Hypothalamus (tissue), 51 donors: ENCODE measurements at places on chromosomes 12 and 14.

DNA sequence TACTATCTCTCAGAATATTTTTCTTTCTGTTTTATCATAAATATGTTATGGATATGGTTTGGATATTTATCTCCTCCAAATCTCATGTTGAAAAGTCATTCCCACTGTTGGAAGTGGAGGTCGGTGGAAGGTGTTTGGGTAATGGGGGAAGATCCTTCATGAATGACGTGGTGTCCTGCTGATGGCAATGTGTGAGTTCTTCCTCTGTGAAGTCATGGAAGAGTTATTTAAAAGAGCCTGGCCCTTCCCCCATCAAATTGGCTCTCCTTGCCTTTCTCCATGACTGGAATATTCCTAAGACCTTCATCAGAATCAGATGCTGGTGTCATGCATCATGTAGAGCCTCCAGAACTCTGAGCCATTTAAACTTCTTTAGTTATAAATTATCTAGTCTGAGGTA is 1291.6 kb downstream of the FSCB start:
- DNase-seq = no peak

DNA sequence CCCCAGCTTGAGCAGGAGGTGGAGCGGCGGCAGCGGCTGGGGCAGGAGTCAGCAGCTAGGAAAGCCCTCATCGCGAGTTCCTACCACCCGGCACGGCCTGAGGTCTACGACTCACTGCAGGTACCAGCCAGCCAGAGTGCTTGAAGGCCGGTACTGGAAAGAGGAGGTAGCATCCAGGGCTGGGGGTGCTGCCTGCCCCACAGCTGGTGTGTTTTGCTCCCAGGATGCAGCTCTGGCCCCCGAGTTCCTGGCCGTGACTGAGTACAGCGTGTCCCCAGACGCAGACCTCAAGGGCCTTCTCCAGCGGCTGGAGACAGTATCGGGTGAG is 1.6 kb downstream of the OGFOD2 start:
- no peak for DNase-seq

DNA sequence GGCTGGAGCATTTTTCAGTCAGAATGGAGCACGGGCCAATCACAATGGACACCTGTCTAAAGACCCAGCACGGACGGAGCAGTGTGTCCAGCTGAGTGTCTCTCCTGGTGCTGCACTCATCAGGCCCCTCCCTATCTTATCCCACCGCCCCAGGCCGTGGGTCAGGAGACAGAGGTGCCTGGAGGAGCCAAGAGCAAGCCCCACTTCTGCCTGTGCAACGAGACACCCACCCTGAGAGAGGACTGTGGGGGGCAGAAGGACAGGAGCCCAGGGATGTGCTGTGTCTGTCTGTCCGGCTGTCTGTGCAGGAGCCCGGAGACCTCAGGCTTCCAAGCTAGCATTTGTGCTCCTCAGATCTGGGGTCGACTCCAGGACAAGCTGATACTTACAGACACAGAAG is 69.6 kb upstream of the SFSWAP start:
- no peak for DNase-seq

DNA sequence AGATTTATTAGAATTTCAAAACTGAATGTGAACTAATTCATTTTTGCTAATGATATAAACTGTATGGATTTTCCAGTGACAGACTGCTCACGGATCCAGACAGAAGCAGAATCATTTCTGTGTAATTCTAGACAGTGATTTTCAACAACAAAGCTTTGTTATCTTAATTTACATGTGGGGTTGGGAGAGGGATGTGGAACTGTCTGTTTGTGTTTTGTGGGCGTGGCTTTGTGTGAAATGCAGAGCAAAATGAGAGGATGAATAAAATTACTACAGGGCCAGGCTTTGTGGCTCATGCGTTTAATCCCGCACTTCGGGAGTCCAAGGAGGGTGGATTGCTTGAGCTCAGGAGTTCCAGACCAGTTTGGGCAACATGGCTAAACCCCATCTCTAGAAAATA is 834.7 kb downstream of the GALC start:
- no peak for DNase-seq

- peak; percentile 31 for DNase-seq
Measured at GRCh38 chr12:459430-460258, at the start of gene B4GALNT3. Gene B4GALNT3 (plus strand): TSS chr12:459939. CDS start chr12:460377, 438 bp downstream.

DNA sequence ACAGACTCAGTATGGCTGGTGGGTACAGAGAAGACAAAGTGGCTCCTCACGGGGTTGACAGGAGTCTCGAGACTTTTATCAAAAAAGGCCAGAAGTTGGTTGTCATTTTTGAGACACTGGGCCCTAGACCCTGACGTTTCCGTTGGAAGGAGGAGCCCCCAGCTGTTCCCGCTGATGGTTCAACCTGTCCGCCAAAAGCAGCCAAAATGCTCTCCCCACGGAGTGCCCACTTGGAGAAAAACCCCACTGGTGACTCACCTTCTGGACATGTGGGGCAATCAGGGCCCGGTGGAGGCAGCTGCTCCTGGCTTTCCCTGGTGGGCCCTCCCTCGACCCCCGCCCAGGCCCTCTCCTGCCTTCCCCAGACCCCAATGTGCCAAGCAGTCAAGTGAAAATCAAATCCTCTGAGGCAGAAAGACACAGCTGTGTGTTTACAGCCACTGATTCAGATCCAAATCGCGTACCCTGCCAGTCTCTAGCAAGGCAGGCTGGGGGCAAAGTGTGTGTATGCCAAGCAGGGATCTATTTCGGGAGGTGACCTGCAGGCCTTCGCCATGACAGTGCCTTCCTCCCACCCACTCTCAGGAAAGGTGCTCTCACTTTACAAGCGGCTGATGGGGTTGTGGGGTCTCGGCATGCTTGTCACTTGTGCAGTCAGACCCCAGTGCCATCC is 347.4 kb downstream of the DPF3 start:
- no peak for DNase-seq

DNA sequence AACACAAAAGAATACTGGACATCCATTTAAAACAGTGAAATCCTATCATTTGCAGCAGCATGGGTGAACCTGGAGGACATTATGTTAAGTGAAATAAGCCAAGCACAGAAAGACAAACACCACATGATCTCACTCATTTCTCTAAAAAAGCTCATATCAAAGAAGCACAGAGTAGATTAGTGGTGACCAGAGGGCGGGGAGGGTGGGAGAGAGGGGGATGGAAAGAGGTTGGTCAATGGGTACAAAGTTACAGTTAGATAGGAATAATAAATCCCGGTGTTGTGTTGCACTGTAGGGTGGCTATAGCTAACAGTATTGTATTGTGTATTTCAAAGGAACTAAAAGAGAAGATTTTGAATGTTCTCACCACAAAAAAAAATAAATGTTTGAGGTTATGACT is 52.4 kb downstream of the DUSP6 start:
- DNase-seq = no peak

DNA sequence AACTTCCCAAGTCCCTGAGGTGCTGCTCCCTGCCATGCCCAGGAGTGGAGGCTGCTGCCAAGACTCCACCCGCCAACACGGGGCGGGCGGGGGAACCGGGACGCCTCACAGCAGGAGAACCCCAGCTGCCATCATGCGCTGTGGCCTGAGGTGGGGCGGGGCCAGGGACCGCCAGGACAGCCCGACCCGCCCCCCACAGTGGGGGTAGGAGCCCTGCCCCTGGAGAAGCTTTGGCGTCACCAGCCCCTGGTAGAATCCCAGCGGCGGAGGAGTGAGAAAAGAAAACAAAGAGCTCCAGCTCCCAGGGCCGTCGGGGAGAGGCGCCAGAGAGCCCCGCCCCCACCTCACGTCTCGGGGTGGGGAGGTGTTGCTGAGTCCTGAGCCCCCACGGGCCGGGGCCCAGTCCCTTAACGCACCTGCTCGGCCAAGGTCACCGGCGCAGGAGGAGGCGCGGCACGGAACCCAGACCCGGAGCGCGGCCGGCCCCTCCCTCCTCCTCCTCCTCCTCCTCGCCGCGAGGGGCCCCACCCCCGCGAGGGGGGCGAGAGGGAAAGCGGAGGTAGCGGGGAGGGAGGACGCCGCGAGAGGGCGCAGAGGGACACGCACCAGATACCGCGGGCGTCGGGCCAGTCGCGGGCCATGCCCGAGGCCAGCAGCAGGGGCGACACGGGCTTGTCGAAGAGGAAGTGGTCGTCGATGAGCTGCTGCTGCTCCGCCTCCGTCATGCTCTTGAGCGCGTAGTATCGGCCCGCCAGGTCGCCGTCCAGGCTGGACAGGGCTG is 1.8 kb downstream of the CKB start:
- DNase-seq = no peak

- no peak for DNase-seq
Measured at GRCh38 chr12:69921831-69922230, 96.8 kb downstream of the MYRFL start.

GRCh38 chr12:19288603-19289244 is 150.6 kb upstream of the AEBP2 start:
- DNase-seq = no peak

GRCh38 chr14:97221572-97222285 is 424.5 kb downstream of the VRK1 start:
- no peak for DNase-seq

DNA sequence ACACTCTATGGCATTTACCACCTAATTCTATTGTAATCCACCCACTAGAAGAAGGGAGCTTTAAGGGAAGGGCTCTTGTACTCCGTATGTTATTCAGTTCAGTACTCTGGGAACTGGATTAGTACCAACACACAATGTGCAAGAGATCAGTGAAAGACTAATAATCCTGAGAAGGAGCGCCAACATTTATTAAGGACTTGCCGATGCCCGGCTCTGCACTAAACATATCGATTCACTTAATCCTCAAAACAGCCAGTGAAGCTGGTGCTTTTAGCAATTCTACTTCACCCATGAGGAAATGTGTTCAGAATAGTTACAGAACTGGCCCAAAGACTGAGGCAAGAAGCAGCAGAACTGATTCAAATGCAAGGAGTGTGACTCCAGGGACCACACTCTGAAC is 80.9 kb downstream of the RPS6KA5 start:
- no peak for DNase-seq

DNA sequence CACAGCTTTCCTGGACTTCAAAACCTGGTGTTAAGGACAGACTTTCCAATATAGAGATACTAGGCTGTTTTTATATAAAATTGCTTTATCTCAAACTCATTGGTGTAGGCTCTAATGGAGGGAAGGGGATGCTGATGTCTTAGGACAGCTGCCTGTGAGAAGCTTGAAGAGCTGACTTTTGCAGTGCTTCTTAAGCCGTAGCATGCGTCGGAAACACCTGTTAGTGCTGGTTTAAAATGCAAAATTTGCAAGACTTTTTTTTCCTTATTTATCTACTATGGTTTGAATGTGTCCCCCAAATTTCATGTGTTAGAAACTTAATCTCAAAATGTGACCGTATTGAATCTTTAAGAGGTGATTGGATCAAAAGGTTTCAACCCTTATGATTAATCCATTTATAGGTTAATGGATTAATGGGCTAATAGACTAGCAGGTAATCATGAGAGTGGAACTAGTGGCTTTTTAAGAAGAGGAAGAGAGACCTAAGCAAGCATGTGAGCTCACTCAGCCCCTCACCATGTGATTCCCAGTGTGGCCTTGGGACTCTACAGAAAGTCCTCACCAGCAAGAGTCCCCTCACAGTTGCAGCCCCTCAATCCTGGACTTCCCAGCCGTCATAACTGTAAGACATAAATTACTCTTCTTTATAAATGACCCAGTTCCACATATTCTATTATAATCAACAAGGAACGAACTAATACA is 60.9 kb upstream of the FUT8 start:
- no peak for DNase-seq
